ENCODE measurements at places on chromosomes 6 and 20.

- DNase-seq: no peak
These were observed 61.2 kb upstream of the SUPT3H start for GRCh38 chr6:45438849-45439406.

- no peak for DNase-seq
These were observed 782 bp upstream of the PCMTD2 start for GRCh38 chr20:64254571-64255360.

DNA sequence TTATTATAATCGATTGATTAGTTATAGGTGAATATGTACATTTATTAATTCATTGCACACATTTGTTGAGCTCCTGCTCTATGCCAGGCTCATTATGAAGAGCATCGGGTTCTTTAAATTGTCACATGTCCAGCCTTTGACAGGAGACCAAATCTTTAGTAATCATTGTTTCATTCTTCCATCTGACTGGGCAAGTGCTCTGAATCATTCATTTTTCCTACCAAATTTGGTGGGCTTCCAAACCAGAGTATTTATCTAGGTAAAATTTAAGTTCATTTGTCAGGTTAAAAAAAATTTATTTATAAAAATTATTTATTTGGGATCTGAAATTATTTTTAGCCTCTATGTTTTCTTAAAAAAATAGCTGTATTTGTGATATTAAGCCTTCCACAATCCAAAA, 404.9 kb upstream of the MMS22L start:
- no peak for DNase-seq

- DNase-seq: no peak
These were observed 291.6 kb upstream of the ECI2 start for GRCh38 chr6:4426968-4427367.

DNA sequence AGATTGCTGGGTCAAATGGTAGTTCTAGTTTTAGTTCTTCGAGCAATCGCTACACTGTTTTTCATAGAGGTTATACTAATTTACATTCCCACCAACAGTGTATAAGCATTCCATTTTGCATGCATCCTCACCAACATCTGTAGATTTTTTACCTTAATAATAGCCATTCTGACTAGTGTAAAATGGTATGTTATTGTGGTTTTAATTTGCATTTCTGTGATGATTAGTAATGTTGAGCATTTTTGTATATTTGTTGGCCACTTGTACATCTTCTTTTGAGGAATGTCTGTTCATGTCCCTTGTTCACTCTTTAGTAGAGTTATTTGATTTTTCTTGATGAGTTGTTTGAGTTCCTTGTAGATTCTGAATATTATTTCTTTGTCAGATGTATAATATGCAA, 236.2 kb downstream of the GRM1 start:
- DNase-seq: no peak

GRCh38 chr6:35754452-35755277, 17.8 kb downstream of the ARMC12 start:
- DNase-seq: peak; percentile 73

DNA sequence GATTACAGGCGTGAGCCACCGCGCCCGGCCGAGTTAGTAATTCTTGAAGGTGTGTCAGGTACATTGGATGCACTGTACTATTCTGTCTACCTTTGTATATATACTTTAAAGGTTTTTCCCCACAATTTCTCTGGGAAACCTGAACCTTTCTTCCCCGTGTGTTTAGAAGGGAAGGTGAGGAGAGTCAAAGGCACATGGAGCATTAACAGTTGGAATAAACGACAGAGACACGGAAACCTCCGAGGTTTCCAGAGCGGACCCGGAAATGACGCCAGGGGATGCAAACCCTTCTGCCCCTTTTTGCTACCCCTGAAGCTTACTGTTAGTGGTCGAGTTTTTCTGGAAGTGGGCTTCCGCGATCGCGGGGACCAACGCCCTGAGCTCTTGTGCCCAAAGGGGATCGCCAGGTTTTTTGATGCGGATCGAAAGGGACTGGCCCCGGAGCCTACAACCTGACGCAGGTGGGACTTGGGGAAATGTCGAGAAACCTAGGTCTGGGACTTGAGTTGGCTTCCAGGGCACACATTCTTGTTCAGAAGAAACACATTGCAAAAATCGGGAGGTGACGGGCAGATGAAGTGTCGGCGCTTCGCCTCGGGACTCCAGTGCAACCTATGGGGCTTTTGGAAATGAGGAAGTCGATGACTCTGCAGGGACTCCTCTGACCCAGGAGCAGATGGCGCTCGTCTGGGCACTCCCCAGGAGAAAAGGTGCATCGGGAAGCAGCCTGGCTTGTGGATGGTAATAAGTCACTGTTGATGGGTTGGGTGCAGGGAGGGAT, 218.2 kb downstream of the OR2B2 start:
- DNase-seq: no peak

Data from NCI-H187 (cell line).